ENCODE measurements at places on chromosomes 4 and X. TPM values are rescaled to one million over a fixed set of nuclear protein-coding genes. Genes with fewer than 3 reads are reported as not detected.

Gene NR0B1
- 6.9 TPM for polyA plus RNA-seq

Gene FAM47E
- polyA plus RNA-seq: 13.1 TPM

Gene ZNF711
- polyA plus RNA-seq: 2.7 TPM

Gene SLC6A14
- polyA plus RNA-seq: not detected

Gene ZCCHC13
- polyA plus RNA-seq: not detected

Gene MAGEB10
- polyA plus RNA-seq: not detected

Gene RAI2
- polyA plus RNA-seq: 14.7 TPM

Gene GNRHR
- not detected for polyA plus RNA-seq

Gene GAGE12H
- not detected for polyA plus RNA-seq

Gene P2RY4
- polyA plus RNA-seq: 0.11 TPM

Gene FRG2
- polyA plus RNA-seq: not detected

Gene XAGE1B
- not detected for polyA plus RNA-seq

Gene RAB41
- not detected for polyA plus RNA-seq

Gene ARHGAP6
- polyA plus RNA-seq: 0.87 TPM

Gene LRCH2
- 1.0 TPM for polyA plus RNA-seq

Gene ADGRG2
- polyA plus RNA-seq: 0.30 TPM

Gene SUPT20HL2
- polyA plus RNA-seq: not detected

Gene ART3
- 2.5 TPM for polyA plus RNA-seq

Gene BEX1
- polyA plus RNA-seq: 52.1 TPM

Gene PFKFB1
- 1.4 TPM for polyA plus RNA-seq

Gene DCHS2
- polyA plus RNA-seq: 0.23 TPM

Gene SOWAHB
- 0.53 TPM for polyA plus RNA-seq

Gene HPSE
- 0.38 TPM for polyA plus RNA-seq

Gene COL4A6
- polyA plus RNA-seq: 0.11 TPM

Gene ADAM29
- polyA plus RNA-seq: not detected

Gene GLOD5
- polyA plus RNA-seq: 0.57 TPM

Gene USP9X
- polyA plus RNA-seq: 6.3 TPM

Gene PCDH19
- 0.08 TPM for polyA plus RNA-seq

Gene CDKL2
- polyA plus RNA-seq: 0.15 TPM

Gene RNF150
- 0.53 TPM for polyA plus RNA-seq

Gene RRH
- 0.15 TPM for polyA plus RNA-seq

Gene SAGE1
- not detected for polyA plus RNA-seq

Gene BEX5
- polyA plus RNA-seq: 9.5 TPM

Gene HSFX2
- polyA plus RNA-seq: 1.3 TPM

Gene FDCSP
- polyA plus RNA-seq: 0.28 TPM

Gene PAK3
- polyA plus RNA-seq: 15.5 TPM

Gene GLUD2
- polyA plus RNA-seq: 0.42 TPM
